ENCODE measurements at places on chromosomes 12 and 14.

DNA sequence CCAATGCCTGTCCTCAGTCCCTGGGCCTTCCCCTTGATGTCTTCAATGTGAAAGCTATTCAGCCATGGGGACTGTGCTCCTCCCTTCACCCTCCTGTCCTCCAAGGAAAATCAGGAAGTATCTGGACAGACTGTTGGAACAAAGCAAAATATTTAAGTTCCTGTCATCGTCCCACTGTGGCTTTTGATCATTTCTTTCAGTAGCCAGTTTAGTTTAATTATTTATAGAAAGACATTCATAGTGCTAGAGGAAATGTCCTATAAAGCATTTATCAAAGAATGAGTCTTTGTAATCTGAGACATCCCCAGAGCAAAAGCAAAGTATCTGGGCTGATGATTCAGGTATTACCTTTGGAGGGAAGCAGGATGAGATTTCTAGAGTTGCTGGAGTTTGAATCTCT lies 254.1 kb downstream of the NRXN3 start:
- no peak for DNase-seq

DNA sequence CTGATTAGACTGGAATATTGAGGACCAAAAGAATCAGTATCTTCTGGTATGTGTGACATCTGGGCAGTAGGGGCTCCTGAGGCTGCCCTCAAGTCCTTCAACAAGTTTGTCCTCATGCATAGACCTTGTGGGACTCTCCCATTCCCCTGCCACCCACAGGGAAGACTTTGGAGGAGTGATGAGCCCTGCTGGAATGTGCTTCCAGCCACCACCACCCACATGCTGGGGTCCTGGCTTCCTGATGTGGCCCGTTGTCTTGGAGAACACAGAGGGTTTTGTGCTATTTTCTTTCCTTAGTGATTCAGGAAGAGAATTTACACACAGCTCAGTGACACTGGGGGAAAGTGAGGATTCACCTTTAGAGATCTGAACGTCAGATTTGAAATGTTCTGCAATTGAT lies 29.2 kb upstream of the SEL1L start:
- no peak for DNase-seq

DNA sequence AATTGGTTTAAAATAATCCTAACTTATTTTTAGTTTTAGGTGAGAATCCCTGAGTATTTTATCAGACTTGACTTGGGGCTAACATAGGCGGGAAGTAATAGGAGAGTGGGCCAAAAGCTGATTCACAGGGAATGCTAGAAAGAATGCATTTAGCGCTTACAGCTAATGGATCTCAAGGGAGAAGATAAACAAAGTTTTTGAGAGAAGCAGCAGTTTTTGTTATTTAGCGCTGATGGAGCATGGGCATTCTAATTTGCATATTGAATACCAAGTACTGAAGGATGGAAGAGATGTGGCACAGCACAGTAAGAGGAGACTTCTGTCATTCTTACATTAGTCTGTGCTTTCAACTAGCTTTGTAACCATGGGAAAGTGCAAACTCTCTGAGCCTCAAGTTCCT lies 436.0 kb upstream of the FBXO33 start:
- no peak for DNase-seq

DNA sequence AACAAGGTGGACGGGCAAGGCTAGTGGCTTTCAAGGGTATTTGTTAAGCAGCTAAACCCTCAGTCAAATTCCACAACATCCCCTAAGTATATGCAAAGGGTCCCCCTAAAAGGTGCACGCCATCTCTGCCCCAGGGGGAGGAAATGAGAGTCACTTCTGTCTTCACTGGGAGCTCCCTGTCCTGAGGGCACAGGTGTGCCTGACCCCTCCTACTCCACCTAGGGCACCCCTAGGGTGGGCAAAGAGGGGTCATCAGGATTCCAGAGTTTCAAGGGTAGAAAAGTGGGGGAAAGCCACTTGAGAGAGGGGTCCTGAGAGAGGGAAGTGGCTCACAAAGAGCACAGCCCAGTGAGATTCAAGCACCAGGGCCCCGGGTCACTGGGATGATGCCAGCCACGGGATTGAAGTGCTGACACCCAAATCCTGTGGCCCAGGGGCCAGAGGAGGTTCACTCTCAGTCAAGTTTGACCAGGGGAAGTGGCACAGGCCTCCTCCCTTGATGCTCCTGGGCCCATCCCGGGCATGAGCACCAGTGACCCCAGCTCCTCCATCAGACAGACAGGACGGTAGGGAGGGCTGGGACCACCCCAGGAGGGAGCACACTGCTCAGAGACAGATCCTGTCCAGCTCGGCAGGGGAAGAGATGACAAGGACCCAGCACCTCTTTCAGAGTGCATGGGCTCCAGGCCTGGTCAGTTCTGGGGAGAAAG lies 82.3 kb upstream of the BCL11B start:
- no peak for DNase-seq

DNA sequence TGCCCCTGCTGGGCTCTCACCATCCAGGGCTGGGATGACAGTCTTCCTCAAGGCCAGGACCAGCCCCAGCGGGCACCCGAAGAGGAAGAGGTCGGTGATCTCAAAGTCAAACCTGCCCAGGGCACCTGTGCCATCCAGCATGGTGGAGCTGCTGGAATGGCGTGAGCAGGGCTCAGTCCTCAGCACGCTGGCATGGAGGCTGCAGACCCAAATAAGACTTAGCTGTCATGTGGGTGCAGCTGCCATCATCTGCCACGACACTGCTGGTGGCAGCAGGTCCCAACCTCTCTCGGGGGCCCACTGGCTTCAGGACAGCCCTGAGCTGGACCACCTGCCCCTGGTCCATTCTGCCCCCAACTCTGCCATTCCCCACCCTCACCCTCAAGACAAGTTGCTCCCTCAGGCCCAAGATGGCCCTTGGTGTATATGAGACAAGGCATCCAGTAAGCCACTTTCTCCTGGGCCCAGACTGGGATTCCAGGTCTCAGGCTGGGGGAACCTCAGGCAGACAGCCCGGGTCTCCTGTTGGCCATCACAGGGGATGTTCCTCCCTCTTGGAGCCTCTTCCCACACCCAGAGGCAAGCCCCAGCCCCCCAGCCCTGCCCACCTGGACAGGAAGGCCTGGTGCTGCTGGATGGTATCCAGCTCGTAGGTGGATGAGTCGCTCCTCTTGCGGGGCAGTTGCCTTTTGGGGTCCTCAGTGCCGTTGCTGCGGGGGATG lies 14.5 kb downstream of the ARL6IP4 start:
- DNase-seq = peak; percentile 20

GRCh38 chr12:74977832-74978481 lies 231.7 kb downstream of the KCNC2 start:
- DNase-seq = no peak

GRCh38 chr14:20757965-20758364 lies 10.2 kb upstream of the EDDM3B start:
- DNase-seq = no peak

DNA sequence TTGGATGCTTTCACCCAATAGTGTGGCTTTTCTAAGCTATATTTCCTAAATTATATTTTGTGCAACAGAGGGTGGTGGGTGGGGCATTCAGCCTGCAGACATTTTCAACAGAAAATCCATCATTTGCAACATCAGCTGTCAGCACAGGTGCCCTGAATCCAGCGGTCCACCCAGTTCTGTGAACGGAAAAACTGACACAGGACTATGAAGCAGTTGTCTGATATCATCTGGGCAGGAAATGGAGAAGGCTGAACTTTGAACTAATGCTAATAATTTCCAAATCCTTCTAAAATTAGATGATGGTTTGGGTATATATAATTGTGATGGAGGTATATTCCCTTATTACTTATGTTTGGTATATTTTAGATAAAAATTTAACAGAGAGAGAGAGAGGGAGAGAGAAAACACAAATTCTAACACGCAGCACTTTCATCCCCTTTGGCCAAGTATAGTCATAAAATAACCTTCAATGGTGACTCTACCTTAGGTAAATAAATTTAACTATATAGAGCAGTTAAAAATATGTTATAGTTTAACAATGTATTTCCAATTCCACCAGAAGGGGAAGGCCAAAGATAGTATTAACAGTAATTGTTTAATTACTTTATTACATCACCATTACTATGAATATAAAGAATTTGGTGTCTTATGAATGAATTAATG lies 58.3 kb upstream of the PTPRB start:
- no peak for DNase-seq

DNA sequence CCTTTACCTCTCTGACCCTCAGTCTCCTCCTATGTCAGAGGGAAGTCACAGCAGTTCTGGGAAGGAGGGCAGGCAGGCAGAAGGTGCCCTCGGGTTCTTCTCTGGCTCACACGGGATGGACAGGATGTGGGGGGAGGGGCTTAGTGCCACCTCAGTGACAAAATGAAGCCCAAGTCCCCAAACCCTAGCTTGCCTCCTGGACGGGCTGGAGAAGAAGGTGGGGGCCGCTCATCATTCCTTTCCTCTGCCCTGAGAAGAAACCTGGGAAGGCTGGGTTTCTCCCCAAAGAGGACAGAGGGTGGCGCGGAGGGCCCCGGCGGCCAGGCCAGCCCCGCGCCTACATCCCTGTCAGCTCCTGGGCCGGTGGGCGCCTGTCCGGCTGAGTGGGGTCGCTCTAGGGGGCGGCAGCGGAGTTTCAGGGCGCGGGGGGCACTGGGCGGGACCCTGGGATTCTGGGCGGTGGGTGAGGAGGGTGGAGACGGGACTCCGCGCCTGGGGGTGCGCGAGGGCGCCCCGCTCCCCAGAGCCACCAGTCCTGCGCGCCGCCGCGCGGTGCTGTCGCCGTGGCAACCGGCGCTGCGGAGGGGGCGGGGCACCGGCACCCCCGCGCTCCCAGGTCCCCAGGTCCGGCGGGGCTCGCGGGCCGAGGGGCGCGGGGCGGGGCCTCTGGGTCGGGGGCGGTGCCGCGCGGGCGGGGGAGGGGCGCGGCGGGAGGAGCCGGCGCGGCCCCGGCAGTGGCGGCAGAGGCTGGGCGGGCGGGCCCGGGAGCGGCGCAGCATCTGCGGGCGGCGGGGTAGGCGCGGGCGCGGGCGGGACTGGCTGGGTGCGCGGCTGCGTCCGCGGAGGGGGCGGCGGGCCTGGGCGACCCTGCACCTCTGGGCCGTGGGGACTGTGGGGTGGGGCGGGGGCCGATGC lies at the start of gene TMEM121:
Gene TMEM121 (plus strand): TSS at position 723 of the 915 bp plus-strand sequence. CDS start 2,252 bp downstream, outside the sequence.
- peak; percentile 68 for DNase-seq

- no peak for DNase-seq
Measured at GRCh38 chr14:31909977-31910376, 167.1 kb upstream of the ARHGAP5 start.

DNA sequence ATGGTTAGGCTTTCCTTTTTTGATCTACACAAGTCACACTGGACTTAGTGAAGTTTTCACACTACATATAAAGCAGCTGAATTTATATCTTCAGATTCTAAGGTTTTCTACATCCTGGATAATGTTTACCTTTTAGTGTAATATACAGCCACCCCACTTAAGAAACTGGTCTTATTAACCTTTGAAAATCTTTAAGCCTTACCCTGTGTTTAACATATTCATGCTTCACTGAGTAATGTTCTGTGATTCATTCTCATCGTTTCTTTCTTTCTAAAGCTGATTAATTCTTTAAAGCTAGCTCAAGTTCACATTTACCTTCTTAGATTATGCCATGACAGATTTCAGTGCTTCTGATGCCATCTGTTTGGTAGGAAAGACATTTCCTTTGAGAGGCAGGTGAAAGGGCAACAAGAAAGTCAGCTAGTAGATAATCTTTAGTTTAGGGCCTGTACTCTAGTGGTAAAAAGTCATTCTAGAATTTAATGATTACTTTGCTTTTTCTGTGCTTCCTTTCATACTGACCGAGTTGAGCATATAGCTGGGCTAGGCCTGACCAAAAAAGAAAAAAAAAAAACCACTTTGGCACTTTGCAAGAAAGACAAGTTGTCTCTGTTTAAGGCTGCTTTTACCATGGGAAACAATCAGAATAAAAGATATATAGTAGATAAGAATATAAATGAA lies 690.9 kb upstream of the FBXO33 start:
- no peak for DNase-seq

DNA sequence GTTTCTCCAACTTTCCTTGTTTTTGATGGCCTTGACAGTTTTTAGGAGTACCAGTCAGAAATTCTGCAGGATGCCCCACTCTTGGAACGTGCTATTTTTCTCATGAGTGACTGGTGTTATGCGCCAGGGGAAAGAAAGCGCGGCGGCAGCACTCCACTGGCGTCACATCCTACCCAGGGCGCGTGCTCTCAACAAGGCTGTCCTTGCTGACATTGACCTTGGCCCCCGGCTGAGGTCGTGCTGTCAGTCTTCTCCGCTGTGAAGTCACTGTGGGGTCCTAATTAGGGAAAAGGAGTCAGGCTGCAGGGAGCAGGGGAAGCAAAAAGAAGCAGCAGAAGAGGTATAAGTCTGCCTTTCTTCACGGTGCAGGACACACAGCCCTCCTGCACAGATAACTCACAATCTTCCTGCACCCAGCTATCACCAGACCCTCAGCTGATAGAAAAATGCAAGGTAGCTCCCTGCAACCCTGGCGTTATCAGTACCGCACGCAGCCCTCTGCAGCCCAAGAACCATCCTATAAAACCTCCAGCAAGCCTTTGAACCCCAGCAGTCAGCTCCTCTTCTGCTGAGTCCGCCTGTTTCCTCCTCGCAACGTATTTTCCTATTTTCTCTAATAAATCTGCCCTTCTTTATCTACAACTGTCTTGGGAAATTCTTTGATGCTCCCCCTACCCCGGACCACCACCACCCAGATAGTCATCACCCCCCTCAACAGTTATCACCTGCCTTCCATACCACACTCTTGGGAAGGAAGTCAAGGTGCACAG lies 48.0 kb upstream of the C14orf180 start:
- DNase-seq = no peak

DNA sequence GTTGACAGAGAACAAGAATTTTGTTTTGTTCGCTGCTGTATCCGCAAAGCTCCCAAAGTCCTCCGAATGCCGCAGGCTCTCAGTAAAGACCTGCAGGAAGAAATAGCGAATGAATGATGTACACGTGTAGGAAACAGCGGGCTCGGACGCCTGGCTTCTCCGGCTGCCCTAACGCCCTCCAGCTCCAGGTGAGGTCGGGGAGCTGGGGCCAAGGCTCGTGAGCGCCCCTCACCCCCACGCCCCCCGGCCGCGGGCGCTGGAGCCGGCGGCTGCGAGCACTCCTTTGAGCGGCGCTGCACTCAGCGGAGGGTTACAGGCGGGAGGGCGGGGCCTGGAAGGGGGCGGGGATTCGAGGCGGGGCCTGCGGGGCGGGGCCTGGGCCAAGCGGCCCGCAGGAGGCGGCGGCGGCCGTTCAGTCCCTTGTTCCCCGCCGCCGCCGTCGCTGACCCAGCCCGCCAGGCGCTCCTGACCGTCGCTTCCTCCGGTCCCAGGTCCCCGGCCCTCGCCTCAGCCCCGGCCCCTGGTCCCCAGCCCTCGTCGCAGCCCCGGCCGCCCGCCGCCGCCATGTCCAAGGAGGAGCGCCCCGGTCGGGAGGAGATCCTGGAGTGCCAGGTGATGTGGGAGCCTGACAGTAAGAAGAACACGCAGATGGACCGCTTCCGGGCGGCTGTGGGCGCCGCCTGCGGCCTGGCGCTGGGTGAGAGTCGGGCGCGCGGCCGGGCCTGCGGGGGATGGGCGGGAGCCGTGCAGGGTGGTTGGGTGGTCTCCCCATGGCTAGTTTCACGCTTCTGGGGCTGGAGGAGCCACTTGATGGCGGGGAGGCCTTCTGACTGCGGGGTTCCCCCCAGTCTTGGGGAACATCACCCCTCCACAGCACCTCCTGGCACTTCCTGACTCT lies at the start of gene AACS:
Gene AACS (plus strand): TSS at position 415 of the 898 bp plus-strand sequence. CDS start 150 bp downstream, at position 565.
- peak; percentile 83 for DNase-seq

- no peak for DNase-seq
Measured at GRCh38 chr12:104482113-104482512, 25.4 kb downstream of the CHST11 start.
